Upper lobe of left lung (tissue), 6 donors: ENCODE measurements at places on chromosomes 3 and 15. TPM values are rescaled to one million over a fixed set of nuclear protein-coding genes. Genes with fewer than 3 reads are reported as not detected.

ZPLD1 gene
- not detected for total RNA-seq

TMIE gene
- total RNA-seq, result 2.1 TPM

TM6SF1 gene
- total RNA-seq, result 17.8 TPM

CSPG4 gene
- 23.3 TPM for total RNA-seq

AMT gene
- total RNA-seq, result 9.4 TPM

TMCO5A gene
- not detected for total RNA-seq

ISLR2 gene
- total RNA-seq, result 1.3 TPM

TSEN2 gene
- total RNA-seq, result 16.2 TPM

KIF15 gene
- total RNA-seq, result 0.69 TPM

CCDC54 gene
- total RNA-seq, result not detected

SLC22A13 gene
- total RNA-seq, result 0.61 TPM

SOX14 gene
- not detected for total RNA-seq

THSD4 gene
- 19.0 TPM for total RNA-seq
